Fibroblast of lung (primary cell): ENCODE measurements at places on chromosomes 3 and 15.
A peak's percentile ranks its signal among the peaks of the same experiment; 100 is the strongest.

GRCh38 chr15:97817276-97817890, 143.1 kb upstream of the ARRDC4 start:
- no peak for DNase-seq

GRCh38 chr3:128170866-128171516, 17.7 kb downstream of the EEFSEC start:
- DNase-seq: peak; percentile 88

DNA sequence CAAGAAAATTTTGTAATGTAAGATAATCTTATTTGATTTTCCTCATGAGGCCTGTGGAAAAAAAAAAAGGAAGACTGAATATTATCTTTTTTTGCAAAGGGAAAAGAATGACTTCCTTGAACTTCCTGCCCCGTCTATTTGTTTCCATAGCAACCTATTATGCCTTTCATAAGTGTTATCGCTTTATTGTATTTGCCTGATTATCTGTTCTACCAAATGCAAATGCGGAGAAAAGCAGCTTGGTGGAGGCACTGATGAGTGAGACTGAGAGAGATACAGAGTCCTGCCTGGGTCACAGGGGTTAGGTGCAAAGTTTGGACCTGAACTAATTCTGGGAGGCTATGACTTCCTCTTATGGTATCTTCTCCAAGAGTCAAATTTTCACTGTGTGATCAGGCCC, 334.0 kb upstream of the KCNMB2 start:
- no peak for DNase-seq

- peak; percentile 72 for DNase-seq
Measured at GRCh38 chr3:19866751-19867347, 67.2 kb downstream of the EFHB start.

- DNase-seq: no peak
Measured at GRCh38 chr15:63191895-63192618, 2.7 kb downstream of the RAB8B start.

DNA sequence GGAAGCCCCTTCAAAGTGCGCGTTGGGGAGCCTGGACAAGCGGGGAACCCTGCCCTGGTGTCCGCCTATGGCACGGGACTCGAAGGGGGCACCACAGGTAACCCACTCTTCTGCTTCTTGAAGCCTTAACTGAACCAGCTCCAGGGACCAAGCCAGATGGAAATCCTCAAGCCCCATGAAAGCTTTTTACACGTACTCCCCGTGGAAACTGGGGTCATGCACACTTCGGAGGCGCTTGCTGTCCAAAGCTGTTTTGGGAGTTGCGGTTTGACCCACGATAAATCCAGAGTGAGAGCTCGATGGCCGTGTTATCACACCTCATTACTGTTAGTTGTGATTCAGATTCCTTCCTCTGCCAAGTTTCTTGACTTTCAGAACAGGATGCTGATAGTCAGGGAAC, 47.5 kb downstream of the DNASE1L3 start:
- DNase-seq: peak; percentile 99

GRCh38 chr15:60916032-60916678, 312.9 kb downstream of the RORA start:
- no peak for DNase-seq

DNA sequence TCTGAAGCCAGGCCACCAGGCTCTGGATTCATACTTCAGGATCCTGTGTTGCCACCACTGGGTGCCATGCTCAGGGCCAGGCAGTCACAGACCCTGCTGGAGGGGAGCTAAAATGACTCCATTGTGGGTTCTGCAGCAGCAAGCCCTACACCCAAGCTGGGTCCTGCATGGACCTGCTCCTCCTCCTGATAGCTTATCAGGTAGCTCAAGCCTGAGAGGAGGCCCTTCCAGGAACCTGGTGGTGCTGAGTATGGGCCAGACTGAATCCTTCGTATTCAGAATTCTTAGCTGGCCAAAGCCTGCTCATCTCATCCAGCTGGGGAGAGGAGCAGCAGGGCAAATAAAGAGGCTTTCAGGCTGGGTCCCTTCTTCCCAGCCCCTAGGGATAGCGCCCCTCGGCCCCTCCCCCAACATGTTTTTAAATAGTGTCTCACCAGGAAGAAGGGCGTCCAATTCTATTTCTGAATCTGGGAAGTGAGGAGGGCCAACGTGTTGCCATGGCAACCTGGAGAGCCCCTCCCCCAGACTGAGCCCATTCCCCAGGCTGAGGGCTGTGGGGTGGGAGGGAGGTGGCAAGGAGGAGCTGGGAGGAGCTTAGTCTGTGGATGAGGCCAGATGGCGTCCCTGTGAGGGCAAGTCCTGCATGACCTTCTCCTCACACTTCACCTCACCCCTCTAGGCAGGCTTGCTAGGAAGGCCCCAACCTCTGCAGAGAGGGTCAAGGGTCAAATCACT, 11.0 kb upstream of the CAMKV start:
- no peak for DNase-seq

GRCh38 chr3:27666708-27667107, 55.4 kb downstream of the EOMES start:
- DNase-seq: peak; percentile 78
